Stomach (tissue), 19 donors: ENCODE measurements at places on chromosomes 1 and 21.

DNA sequence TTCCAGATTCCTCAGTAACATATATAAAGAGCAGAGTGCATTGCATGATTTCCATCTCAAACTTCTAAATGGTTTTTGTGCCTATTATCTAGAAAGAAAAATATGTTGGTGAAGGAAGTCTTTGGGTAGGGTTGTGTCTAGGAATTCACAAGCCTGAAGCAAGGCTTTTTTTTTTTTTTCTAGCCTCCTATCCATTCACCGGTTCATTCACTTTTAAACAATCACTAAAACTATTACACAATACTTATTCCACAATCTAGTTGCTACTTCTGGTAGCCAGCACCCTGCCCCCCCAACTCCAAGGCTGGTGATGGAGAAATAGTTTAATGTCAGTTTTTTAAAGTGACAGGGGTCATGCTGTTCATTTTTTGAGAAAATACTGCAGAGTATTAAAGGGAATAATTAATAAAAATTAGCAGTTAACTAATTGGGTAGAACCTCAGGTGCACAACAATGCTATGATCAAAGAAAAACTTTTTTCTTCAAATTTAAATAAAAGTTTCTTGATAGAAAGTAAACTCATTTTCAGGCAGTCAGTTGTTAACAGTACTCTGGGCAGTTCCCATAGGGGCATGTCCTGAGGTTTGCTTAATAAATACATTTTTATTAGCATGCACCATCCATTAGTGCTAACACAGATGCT lies 10.9 kb downstream of the IRF2BP2 start:
- no peak for DNase-seq

GRCh38 chr1:213231795-213232231 lies 180.8 kb downstream of the RPS6KC1 start:
- no peak for DNase-seq

DNA sequence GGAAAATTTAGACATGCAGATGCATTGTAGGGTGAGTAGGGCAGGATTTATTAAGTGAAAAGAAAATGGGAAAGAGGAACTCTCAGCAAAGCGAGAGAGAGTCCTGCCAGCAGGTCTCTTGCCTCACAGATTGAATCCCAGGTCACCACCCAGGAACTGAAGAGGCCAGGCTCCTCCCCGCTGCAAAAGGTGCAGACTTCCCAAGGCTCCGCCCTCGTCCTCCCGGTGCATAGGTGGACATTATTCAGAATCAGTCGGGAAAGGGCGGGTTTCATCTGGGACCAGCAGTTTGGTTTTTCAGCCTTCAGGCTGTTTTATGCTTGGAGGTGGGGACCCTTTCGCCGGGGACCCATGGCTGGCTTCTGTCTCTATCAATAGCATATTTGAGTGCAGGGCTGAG lies 41.6 kb upstream of the APP start:
- no peak for DNase-seq

- peak; percentile 42 for DNase-seq
Measured at GRCh38 chr1:44037154-44037553, 5.9 kb upstream of the SLC6A9 start.

DNA sequence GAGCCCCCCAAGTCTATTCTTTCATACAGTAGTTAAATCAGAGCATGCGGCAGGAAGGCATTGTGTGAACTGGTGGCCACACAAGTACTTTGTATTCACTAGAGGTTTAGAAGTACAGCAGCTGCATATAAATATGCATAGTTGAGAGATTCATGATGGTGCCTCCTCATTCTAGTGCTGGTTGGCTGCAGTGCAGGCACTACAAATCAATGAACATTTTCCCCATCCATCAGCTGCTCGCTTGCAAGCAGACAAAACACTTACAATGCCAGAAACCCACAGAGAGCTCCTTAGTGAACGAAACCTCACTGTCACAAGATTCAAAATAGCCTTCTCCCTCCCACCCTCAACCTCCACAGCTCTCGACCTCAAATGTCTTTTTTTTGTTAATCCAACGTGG lies 726.2 kb downstream of the USP25 start:
- peak; percentile 40 for DNase-seq

GRCh38 chr1:204580862-204581261 lies 64.7 kb downstream of the MDM4 start:
- DNase-seq, result no peak

GRCh38 chr1:9615316-9616063 lies 26.8 kb downstream of the TMEM201 start:
- DNase-seq, result peak; percentile 43

GRCh38 chr1:236686815-236687160 lies 489 bp downstream of the ACTN2 start:
- no peak for DNase-seq

GRCh38 chr1:217133958-217134856 lies 411.0 kb upstream of the ESRRG start:
- DNase-seq, result peak; percentile 68

DNA sequence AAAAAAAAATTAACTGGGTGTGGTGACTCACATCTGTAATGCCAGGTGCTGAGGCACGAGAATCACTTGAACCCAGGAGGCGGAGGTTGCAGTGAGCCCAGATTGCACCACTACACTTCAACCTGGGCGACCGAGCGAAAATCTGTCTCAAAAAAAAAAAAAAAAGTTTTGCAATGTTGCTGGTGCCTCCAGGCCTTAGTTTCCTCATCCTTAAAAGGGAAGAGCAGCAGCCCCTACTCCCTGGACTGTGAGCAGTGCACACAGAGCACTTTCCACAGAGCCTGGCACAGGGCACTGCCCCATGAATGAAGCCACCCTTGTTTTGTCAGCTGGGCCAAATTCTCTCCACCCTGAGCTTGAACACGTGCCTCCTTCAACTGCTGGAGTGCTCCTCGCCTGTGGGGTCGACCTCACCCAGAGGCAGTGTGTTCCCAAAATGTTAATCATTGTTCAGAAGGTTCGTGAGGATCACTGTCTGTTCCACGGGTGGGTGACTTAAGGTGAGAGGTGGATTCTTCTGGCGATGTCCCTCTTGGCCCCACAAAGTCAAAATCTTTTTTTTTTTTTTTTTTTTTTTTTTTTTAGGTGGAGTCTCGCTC lies 152.1 kb upstream of the TMEM51 start:
- no peak for DNase-seq

DNA sequence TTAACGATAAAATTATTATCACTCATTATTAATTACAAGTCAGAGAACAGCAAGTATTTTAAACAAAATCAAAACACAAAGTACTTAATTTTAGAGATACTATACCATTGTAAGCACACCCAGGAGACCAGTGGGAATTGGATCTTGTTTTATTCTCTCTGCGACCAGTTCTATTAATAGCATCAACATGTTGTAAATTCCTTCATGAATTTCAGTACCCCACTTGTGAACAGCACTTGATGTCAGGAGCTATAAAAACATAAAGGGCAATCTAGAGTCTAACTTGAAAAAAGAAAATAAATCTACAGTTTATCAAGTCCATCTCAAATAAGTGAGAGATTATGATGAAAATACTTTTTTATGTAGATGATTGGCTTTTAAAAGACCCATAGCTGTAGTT lies 42.9 kb downstream of the USP24 start:
- no peak for DNase-seq
